ENCODE measurements at places on chromosomes 4 and X.

DNA sequence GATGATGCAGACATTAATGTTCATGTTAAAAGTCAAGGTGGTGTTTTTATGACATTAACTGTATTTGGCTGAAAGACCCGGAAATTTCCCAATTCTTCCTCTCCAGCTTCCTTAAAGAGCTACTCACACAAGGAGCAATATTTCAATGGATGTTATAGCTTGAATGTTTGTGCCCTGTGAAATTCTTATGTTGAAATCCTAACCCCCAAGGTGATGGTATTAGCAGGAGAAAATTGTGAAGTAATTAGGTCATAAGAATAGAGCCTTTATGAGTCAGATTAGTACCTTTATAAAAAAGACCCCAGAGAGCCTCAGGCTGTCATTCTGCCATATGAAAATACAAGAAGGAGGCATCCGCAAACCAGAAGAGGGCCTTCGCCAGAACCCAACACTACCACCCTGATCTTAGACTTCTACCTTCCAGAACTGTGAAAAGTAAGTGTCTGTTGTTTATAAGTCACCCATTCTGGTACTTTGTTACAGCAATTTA lies 3.6 kb downstream of the TLR1 start:
- DNase-seq, result no peak

DNA sequence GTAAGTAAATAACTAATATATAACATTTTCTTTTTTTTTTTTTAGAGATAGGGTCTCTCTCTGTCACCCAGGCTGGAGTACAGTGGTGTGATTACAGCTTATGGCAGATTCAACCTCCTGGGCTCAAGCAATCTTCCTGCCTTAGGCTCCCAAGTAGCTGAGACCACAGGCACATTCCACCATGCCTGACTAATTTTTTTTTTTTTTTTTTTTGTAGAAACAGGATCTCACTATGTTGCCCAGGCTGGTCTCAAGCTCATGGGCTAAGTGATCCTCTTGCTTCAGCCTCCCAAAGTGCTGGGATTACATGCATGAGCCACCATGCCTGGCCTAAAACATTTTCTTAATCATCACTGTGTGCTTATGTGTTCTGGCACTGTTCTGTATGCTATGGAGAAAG lies 32.8 kb downstream of the MGARP start:
- no peak for DNase-seq

- no peak for DNase-seq
Measured at GRCh38 chrX:97400492-97400891, 516.8 kb downstream of the RPA4 start.

GRCh38 chrX:41932885-41933284 lies 9.5 kb upstream of the CASK start:
- no peak for DNase-seq

- DNase-seq, result no peak
Measured at GRCh38 chrX:56759736-56760409, 30.8 kb downstream of the NBDY start.

GRCh38 chr4:102324730-102325129 lies 20.6 kb downstream of the SLC39A8 start:
- DNase-seq, result peak; percentile 63

DNA sequence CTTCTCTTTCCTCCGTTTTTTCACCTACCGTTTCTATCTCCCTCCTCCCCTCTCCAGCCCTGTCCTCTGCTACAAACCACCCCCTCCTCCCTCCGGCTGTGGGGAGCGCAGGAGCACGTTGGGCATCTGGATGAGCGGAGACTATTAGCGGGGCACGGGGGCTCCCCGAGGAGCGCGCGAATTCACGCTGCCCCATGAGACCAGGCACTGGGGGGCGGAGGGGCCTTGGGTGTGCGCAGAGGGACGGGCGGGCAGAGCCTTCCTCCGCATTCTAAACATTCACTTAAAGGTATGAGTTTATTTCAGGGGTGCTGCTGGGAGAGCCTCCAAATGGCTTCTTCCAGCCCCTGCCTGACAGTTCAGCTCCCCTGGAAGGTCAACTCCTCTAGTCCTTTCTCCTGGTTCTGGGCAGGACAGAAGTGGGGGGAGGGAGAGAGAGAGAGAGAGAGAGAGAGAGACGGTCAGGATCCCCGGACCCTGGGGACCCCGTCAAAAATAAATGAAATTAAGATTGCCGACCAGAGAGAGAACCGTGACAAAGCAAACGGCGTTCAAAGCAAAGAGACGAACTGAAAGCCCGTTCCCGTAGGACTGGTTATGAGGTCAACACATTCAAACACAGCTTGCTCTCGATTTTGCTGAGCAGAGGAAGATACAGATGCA lies 5.0 kb downstream of the SHOX start:
- DNase-seq, result no peak

DNA sequence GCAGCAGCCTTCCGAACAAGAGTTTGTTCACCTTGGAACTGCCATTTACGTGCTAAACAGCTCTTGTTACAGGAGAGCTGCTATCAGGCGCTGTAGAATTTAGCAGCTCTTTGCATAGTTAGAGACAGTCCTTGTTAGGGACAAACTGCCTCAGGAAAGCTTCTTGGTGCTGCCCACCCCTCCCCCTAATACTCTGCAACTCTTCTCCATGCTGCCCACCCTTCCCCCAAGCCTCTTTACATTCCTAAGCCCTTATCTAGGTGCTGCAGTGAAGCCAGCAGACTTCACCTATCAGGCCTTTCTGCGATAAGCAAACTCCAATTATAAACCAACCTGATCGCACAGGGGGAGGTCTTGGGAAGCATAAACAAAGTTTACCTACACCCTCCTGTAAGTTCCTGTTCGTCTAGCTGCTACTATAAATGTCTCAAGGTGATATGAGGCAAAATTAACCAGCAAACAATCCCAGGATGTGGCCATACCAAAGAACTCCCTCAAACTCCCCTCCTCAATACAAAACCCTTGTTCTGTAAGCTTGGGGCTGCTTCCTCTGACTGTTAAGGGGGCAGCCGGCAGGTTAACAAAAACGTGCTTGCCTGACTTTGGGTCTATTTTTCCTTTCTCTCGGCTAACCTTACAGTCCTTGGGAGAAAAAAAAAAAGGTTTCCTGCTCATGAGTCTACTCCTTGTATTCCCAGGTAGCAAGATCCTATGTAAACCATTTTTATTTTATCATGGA lies 74.0 kb upstream of the GC start:
- DNase-seq, result no peak

Data from fibroblast of gingiva (primary cell).